ENCODE measurements at places on chromosomes 1 and 21.

DNA sequence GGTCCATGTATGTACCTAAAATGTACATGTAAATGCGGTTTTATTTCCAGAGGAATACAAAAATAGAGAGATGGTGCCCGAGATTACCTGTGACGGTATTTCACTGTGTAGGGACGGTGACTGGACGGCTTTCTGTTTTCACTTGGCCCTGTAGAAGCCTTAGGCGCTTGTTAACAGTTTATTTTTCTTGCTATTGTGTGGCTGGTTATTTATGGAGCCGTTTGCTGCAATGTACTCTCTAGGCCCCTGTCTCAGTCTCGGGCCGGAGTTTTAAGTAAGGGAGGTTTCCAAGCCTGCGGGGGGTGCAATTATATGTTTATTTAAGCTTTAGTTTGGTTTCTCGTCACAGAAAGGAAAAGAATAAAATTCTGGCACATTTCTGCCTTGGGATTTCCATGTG lies 413 bp downstream of the EFCAB7 start:
- DNase-seq, result no peak

DNA sequence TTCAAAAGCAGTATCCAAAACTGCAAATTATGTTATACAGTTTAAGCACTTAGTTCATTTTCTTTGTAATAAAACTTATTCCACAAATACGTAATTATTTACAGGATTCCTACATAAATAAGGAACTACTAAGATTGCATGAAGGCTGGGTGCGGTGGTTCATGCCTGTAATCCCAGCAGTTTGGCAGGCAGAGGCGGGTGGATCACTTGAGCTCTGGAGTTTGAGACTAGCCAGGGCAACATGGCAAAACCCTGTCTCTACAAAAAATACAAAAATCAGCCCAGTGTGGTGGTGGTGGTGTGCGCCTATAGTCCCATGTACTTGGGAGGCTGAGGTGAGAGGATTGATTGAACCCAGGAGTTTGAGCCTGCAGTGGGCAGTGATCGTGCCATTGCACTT lies 69.3 kb downstream of the POU2F1 start:
- DNase-seq, result no peak

GRCh38 chr21:41478319-41479177 lies 29.4 kb downstream of the TMPRSS2 start:
- no peak for DNase-seq

DNA sequence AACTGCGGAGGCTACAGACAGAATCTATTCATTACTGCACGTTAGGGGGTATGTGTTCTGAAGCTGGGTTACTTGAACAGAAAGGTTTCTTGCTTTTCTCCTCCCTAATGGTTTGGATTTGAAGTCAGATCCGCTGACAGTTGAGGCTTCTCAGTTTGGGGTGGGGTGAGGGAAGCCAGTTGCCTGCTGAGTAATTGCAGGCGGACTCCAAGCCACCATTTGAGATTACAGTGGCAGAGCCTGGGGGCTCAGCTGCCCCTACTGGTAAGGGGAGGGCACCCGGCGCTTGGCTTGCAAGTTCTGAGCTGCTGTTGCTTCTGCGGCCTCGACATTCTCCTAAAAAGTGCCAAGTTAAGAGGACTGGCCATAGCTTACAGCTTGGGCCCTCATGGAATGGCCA lies 2.0 kb downstream of the GRHL3 start:
- DNase-seq, result no peak

DNA sequence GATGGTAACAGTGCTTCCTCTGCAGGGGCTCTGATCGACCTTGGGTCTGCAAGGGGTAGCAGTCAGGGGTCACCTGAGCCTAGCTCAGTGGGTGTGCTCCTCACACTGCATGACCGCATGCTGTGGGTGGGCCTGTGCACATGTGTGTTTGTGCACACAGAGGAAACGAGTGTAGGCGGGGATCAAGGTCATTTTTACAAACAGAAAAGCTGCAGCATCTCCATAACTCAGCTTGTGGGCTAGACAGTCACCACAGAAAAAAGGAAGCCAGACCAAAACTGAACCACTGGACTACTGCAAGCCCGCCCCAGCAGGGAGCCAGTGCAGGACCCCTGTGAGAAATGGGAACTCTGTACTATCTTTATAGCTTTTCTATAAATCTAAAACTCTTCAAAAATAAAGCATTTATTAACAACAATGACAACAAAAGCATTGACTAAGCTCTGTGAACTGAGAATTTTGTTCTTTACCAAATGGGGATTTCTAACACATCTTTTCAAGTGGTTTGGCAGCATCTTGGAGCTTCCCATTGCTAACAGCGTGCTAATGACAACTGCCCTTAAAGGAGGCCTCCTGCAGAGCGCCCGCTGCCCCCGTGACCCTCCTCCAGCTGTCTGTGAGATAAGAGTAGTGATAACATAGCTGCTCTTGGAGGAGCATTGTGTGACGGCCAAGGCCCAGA lies 19.9 kb upstream of the NEK2 start:
- DNase-seq, result peak; percentile 25

DNA sequence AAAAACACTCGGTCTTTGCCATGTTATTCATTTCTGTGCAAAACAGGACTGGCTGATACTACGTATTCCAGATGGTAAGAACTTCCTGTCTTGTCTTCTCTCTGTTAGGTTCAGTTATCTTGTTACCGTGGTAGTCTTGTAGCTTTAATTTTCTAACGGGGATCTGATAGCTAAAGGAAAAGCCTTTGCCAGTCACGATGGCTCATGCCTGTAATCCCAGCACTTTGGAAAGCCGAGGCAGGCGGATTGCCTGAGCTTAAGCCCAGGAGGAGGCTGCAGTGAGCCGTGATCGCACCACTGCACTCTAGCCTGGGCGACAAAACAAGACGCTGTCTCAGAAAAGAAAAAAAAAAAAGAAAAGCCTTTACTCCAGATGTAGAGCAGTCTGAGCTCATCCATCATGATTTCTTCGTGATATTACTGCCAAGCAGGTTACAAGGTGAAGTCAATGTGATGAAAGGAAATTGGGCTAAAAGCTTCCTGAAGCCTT lies 11.1 kb upstream of the MSTO1 start:
- no peak for DNase-seq

- no peak for DNase-seq
Measured at GRCh38 chr1:29365906-29366670, 129.8 kb downstream of the PTPRU start.

GRCh38 chr1:205748403-205749233 lies 1.4 kb downstream of the NUCKS1 start:
- DNase-seq, result peak; percentile 53

- no peak for DNase-seq
Measured at GRCh38 chr21:19236209-19236608, 832.6 kb upstream of the TMPRSS15 start.

GRCh38 chr1:196501760-196502428 lies 106.3 kb downstream of the KCNT2 start:
- DNase-seq, result no peak

DNA sequence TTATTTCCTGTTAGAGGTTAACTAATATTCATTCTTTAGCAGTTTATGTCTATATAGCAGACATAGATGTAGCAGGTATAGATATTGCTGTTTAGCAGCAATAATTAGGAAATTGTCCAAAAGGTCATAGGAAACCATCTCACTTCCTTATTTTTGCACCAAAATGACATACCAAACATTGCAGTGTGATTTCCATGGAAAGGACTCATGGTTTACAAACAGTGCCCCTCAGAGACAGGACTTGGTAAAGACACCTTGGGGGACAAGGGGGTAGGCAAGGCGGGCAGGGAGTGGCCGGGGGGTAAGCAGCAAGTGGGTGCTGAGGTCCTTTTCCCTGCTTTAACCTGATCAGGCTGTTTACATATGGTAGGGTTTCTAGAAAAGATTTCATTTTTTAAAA lies 30.5 kb downstream of the BATF3 start:
- no peak for DNase-seq

- DNase-seq, result no peak
Measured at GRCh38 chr1:68347415-68347814, 102.3 kb downstream of the RPE65 start.

DNA sequence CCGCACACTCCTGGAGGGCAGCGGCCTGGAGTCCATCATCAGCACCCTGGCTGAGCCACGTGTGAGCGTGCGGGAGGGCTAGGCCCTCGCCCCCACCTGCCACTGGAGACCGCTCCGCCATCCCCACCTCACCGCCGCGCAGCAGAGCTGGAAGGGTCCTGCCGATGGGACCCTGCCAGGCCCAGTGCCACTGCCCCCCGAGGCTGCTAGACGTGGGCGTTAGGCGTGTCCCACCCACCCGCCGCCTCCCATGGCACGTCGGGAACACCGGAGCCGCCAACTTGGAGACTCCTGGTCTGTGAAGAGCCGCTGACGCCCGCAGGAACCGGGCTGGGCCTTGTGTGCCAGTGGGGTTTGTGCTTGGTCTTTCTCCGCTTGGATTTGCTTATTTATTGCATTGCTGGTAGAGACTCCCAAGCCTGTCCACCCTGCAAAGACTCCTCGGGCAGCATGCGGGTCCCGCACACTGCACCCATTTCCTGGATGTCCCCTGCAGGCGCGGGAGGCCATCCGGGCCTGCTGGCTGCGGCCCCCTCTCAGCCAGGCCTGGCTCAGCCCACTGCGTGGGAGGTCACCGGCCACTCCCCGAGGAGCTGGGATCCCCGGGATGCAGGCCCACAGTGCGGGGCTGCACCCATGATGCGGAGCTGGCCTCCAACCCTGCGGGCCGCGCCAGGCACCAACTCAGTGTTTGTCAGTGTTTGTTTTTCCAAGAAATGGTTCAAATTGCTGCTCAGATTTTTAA lies 6.0 kb downstream of the LY9 start:
- no peak for DNase-seq

- DNase-seq, result peak; percentile 67
Measured at GRCh38 chr1:1157914-1158710, 15.6 kb upstream of the TTLL10 start.

GRCh38 chr1:8251635-8252034 lies 66.3 kb upstream of the SLC45A1 start:
- DNase-seq, result no peak

GRCh38 chr1:88888750-88889149 lies 2.6 kb downstream of the GTF2B start:
- peak; percentile 60 for DNase-seq

GRCh38 chr21:46118316-46119143 lies 20.6 kb downstream of the COL6A2 start:
- no peak for DNase-seq

- peak; percentile 63 for DNase-seq
Measured at GRCh38 chr1:42035205-42035829, 116.6 kb upstream of the HIVEP3 start.

GRCh38 chr1:192768463-192768862 lies 40.4 kb upstream of the RGS2 start:
- no peak for DNase-seq

DNA sequence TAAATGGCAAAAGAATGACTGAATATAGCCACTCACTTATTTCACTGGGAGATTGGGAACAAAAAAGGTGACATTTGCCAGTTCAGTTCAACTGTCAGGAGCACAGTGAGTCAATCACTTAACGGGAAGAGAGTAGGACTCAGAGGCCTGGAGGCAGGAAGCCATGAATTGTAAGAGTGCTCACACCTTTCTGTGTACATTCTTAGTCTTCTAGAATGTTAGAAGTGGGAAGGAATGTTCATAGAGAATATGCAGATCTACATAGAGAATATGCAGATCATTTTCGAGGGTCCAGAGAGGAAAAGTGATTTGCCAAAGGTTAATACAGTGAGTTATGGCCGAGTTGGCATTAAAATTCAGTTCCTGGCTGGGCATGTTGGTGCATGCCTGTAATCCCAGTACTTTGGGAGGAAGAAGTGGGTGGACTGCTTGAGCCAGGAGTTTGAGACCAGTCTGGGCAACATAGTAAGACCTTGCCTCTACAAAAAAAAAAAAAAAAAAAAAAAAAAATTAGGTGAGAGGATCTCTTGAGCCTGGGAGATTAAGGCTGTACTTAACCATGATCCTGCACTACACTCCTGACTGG lies 8.3 kb downstream of the IL20 start:
- no peak for DNase-seq

DNA sequence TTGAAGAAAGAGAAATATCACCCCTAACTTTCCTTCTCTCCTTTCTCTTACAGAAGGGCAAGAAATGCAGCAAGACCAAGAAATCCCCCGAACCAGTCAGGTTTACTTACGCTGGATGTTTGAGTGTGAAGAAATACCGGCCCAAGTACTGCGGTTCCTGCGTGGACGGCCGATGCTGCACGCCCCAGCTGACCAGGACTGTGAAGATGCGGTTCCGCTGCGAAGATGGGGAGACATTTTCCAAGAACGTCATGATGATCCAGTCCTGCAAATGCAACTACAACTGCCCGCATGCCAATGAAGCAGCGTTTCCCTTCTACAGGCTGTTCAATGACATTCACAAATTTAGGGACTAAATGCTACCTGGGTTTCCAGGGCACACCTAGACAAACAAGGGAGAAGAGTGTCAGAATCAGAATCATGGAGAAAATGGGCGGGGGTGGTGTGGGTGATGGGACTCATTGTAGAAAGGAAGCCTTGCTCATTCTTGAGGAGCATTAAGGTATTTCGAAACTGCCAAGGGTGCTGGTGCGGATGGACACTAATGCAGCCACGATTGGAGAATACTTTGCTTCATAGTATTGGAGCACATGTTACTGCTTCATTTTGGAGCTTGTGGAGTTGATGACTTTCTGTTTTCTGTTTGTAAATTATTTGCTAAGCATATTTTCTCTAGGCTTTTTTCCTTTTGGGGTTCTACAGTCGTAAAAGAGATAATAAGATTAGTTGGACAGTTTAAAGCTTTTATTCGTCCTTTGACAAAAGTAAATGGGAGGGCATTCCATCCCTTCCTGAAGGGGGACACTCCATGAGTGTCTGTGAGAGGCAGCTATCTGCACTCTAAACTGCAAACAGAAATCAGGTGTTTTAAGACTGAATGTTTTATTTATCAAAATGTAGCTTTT lies 2.4 kb downstream of the CCN1 start:
- DNase-seq, result no peak

DNA sequence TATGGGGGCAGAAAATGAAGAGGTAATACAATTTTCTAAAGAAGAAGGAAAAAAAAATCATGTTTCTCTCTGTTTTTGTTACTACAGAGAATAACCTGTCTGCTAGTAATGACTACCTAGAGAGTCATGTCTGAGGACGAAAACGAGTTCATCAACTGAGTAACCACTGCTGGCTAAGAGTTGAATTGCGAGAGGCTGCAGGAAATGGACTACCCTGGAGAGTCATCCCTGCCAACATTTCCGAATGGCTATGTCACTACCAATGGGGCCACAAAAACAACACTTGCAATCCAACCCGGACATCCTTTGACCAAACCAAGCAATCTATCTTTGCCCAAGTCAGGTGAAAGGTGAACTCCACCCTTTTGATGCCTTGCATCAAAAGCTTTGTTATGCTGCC lies 120.6 kb downstream of the FCRL5 start:
- DNase-seq, result no peak

GRCh38 chr1:210616356-210616755 lies 287.7 kb downstream of the HHAT start:
- no peak for DNase-seq

- DNase-seq, result no peak
Measured at GRCh38 chr1:234134878-234135277, 230.4 kb downstream of the SLC35F3 start.

GRCh38 chr1:107835151-107835670 lies 129.8 kb downstream of the VAV3 start:
- no peak for DNase-seq

DNA sequence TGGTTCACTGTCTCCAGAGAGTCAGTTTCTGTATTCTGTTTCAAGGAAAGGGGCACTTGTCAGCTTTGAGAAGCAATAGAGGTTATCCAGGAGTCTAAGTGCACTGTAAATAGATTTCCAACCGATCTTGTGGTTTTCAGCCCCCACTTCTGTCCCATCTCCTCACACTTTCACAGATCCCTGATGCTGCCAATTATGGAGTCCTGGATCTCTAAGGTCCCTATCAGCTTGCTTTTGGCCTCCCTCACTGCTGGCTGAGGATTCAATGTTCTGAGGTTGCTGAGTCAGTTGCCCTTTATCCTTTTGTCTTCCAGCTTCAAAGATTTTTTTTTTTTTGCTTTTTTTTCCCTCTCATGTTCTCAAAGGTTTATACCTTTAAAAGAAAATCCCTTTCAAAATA lies 98.4 kb downstream of the DIRAS3 start:
- DNase-seq, result no peak
